IPS-NIHi11 (cell line): ENCODE measurements at places on chromosomes 5 and 9.

GRCh38 chr5:145118127-145118526 lies 717.0 kb downstream of the PRELID2 start:
- DNase-seq, result no peak

- DNase-seq, result no peak
Measured at GRCh38 chr5:142779163-142779840, 9.1 kb downstream of the ARHGAP26 start.

DNA sequence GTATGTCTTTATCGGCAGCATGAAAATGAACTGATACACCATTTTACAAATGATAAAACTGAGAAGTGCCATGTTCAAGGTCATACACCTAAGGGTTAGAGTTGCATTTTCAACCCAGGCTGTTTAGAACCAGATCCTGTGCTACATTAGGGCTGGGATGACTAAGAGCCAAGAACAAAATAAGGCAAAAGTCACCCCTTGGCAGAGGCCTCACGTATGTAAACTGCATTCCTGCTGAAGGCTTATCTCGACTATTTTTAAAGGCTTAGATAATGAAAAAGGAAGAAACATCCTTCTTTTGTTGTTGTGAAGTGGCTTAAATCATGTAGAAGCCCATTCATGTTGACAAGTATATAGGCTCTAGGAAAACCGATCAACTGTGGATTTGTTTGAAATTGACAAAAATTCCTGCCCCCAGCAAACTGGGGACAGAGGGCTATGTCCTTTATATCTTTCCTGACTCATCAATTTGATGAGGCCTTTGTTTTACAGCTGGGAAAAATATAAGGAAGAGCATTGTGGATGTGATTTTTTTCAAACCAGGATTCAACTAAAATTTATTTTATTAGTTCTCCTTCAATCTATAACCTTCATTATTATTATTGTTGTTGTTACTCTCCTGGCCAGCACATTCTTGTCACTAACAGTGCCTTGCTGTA lies 196.5 kb downstream of the SNX18 start:
- no peak for DNase-seq

DNA sequence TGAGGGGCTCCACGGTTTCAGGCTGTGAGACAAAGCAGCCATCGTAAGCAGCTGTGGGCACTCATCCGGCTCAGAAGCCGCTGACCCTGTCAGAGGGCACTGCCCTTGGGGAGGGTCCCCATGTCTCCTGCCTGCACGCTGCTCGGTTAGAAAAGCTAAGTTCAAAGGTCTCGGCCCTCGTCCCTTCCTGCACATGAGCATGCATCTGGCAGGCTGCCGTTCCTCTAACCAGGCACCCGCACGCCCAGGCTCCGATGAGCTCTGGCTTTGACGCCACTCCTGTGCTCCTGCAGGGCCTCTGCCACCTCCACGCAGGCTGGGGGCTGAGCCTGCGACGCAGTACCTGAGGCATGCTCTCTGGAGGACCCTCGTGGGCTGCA lies 51.3 kb downstream of the NKD2 start:
- no peak for DNase-seq

DNA sequence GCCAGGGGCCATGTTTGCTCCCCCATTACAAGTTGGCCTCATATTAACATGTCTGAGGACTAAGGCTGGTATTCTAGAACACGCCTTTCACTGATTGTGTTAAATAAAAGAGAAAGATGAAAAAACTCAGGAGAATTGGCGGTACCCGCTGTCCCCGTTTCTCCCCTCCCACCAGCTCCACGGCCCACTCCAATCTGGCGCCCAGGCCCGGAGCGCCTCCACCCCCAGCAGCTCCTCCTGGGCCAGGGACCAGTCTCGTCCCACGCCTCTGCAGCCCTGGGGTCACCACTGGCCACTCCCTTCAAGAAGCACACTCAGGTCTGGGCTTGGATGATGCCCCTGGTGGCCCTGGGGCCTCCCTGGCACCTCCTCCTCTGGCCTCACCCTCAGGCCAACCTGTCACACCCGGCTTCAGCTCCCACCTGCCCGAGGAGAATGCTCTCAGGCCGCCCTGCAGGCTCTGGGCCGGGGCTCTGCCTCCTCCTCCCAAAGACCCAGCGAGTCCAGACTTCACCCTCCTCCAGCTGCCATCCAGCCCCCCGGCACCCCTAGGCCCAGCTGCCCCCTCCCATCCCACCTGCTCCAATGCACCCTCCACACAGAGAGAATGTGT lies 133.0 kb upstream of the PPP1R26 start:
- DNase-seq, result no peak

DNA sequence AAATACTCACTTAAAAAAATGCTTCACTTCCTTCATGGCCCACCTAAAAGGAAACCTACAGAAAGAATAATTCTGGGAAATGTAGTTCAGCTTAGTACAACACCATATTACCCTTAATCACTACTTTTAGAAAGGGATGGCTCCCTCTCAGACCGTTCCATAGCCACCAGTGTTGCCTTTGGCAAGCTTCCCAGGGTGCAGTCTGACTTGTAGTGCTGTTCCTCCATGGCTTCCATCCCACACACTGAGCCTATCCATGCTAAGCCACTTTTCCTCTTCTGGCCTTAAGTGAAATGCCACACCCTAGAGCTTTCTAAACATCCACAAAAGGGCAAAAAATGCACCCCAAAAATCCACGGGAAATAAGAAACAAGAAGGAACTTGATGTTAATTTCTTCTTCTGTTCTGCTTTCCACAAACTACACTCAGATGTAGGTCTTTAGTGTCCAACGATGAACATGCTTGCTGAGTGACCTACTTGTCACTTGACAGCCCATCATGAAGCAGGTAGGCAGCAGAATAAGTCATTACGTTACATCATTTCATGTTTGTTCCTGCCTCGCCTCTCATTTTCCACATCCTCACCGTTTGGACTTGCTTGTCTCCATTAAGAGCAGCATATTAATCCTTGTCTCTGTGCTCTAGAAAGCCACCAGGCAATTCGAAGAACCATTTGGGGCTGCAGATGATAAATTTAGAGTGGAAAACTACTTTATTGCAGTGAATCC lies 391.1 kb upstream of the GRAMD2B start:
- DNase-seq, result no peak

DNA sequence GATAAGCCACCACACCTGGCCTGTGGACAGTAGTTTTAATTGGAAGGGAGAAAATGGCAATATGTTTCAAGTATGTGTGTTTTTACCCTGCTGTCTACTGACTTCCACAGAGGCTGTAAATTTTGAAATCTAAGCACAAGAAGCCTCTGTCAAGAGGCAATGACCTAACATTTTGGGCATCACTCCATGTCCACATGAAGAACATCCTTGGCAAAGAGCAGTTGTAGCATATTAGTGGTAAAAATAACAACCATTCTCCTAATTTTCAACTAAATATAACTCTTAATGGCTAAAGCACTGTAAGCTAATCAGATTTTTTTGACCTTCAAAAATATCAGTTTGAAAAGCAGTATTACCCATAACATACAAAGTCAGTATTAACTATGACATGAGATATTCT lies 100.3 kb upstream of the APC start:
- DNase-seq, result no peak

DNA sequence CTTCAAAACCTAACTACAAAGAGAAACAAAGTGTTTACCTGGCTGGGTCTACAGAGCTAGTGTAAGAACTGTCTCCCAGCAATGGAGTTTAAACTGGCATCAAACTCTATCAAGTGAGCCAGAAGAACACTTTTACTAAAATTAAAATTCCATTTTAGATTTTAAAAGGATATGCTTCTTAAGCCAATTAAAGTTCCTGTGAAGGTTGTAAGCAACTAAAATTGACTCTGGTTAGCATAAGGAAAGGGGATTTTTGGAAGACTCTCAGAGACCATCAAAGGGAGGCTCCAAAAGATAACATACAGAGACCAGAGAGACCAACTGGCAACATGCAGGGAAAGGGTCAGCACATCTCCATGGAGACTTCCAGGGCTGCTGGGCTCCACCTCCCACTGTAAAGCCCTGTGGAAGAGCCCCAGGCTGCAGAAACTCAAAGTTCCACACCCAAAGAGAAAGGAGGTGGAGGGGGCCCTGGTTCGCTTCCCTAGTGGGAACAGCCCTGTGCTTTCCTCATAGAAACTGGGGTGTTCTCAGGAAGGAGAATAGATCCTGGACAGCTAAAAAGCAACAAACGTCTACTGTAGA lies 91.7 kb downstream of the AUH start:
- no peak for DNase-seq

DNA sequence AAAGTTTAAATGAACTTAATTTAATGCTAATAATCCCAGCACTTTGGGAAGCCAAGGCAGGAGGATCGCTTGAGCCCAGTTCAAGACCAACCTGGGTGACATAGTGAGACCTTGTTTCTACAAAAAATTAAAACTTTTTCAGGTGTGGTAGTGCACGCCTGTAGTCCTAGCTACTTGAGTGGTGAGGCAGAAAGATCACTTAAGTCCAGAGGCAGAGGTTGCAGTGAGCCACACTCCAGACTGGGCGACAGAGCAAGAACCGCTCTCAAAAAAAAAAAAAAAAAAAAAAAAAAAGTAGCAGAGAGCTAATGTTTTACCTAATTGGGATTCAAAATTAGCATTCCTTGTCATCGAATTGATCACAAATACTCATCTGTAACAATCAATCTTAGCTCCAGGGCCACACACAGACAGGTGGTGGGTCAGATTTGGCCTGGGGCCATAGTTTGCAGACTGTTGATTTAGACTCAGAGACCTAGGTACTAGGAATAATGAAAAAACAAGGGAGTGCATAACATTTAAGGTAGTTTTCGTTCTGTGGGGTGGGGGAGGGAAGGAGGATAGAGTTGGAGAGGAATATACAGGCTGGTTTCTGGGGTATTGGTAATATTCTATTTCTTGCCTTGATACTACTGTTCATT lies 21.4 kb downstream of the HSDL2 start:
- no peak for DNase-seq

DNA sequence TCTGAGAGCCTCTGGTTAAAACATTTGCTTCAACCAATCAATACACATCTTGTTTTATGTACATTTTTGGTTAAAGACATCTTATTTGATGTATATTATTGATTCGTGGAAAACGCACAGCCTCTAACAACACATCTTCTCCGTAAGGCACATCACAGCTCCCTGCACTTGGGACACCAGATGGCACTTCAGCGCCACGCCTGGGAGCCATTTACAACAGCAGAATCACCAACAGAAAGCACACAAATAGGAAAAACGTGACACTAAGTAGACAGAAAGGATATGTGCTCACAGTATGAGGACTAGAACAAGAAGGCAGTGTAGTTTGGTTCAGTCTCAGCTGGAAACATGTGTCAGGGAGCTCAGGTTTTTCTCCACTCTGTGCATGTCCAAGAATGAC lies 199.7 kb downstream of the ROR2 start:
- no peak for DNase-seq

DNA sequence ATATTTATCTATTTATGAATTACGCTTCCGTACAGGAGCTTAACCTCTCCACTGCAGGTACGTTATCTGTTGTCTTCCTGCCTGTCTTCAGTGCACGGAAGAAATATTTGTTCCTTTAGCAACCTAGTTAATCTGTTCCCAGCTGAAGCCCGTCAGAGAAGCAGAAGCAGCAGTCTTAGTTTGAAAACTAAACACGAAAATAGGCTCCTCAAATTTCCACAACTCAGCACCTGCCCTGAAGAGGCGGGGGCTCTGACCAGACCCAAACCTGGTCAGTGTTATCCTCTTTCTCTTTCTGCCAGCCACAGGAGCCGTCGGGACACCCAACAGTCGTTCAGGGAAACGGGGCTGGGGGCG lies 462 bp downstream of the NUDCD2 start:
- no peak for DNase-seq

DNA sequence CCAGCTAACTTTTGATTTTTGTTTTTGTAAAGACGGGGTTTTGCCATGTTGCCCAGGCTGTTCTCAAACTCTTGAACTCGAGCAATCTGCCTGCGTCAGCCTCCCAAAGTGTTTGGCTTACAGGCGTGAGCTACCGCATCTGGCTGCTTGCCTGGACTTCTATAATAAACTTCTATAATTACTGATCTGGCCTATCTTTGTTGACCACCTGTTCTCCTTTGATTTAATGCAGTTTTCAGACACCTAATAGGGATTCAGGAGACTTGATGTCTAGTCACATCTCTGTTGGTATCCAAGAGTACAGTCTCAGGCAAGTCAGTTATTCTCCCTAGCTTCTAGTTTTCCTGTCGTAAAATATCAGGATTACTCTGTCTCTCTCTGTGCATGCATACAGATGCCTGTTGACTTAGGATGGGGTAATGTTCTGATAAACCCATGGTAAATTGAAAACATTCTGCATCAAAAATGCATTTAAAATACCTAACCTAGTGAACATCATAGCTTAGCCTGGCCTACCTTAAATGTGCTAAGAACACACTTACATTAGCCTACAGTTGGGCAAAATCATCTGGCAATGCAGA lies 51.5 kb upstream of the NR3C1 start:
- no peak for DNase-seq

DNA sequence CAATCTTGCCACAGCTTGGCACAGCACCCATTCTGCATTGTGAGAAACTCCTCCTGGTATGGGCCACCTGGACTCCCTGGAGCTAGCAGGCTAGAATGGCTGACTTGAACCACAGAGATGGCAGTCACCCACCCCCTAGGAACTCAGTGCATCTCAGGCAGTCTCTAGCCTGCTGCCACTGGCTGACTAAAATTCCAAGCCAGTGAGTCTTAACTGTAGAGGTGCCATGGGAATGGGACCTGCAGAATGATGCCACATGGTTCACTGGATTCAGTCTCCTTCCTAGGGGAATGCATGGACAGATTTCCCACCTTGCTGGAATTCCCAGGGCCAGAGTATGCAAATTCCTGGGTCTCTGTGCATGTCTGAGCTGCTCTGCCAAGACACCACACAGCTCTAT lies 382.9 kb downstream of the MAN2A1 start:
- no peak for DNase-seq

GRCh38 chr5:13955896-13956295 lies 11.4 kb upstream of the DNAH5 start:
- no peak for DNase-seq
